Cardiac septum (tissue), 1 donor: ENCODE measurements at places on chromosomes 4 and X. TPM values are rescaled to one million over a fixed set of nuclear protein-coding genes. Genes with fewer than 3 reads are reported as not detected.

- no peak for DNase-seq
These were observed 5.2 kb downstream of the CXCL1 start for GRCh38 chr4:73874386-73874785.

DNA sequence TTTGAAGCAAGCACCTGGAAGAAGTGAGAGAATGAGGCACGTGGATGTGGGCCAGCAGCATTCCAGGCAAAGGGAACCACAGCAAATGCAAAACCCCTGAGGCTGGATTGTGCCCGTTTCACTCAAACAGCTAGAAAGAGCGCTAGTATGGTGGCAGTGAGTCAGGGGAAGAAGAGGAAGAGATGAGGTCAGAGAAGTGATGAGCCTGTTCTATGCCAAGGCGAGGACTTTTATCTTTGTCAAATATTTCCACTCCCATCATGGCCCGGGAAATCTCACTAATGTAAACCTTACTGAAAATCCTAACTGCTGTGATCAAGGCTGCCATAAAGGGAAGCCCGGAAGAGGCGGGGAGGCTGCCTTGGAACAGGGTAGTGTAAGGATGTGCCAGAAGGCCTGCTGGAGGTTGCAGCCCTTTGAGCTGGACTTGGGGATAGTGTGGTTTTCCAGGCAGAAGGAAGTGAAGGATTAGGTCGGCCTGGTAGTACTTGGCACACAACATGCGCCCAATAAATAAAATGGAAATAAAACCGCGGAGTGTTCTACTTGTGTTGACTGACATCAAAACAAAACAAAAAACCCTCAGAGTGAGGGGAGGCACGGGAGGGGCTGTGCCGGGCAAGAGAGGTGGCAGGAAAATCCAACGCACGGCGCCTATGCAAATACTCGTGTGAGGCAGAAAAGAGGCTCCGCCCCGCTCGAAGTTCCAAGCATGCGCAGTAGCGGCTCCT is 1.2 kb upstream of the CDK16 start:
- DNase-seq = no peak

- no peak for DNase-seq
These were observed 348.4 kb downstream of the FBXO8 start for GRCh38 chr4:173934933-173935620.

DNA sequence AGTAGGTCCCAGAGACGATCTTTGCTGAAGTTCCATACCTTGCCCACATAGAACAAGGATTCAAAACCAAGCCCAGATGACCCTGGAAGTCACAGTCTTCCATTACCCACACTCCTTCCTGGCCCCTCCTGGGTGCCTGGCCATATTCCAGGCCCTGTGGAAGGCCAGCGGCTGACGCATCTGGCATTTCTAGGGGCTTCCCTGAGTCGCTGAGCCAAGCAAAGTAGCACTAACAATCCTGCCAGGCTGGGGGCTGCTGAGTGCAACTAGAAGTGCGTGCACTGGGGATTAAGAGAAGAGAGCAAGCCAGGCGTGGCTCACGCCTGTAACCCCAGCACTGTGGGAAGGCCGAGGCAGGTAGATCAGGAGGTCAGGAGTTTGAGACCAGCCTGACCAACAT is 175.2 kb upstream of the CPEB2 start:
- no peak for DNase-seq

DNA sequence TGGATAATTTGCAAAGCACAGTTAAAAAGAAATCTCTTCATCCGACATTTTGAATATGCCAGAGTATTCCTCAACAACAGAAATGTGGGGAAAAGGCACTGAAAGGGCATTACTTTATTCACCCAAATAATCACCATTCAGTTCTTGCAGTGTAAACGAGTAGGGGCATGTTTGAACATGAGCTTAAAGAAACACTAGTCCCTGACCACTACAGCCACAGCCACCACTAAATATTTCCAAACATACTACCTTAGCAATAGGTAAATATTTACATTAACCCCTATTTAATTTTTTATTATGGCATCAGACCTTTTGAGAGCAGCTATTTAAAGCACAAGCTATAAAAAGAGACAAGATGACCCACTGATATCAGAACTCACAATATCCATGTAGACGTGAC is 27.6 kb downstream of the MCF2 start:
- DNase-seq = no peak

- DNase-seq = no peak
These were observed 273.9 kb downstream of the ARAP2 start for GRCh38 chr4:35970366-35970960.

DNA sequence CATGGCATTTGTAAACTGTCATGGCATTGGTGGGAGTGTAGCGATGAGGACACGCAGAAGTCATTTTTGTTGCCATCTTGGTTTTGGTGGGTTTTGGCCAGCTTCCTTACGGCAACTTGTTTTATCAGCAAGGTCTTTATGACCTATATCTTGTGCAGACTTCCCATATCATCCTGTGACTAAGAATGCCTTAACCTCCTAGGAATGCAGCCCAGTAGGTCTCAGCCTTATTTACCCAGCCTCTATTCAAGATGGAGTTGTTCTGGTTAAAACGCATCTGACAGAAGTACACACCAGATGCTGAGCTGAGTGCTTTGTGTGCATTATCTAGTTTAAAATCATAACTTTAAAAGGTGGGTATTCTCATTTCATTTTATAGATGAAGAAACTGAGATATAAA is 268.8 kb upstream of the GALNT7 start:
- no peak for DNase-seq

GRCh38 chr4:64883087-64883807 is 474.0 kb upstream of the TECRL start:
- no peak for DNase-seq

GRCh38 chr4:108867476-108867875 is 104.6 kb upstream of the ETNPPL start:
- no peak for DNase-seq

- DNase-seq = no peak
These were observed 61.9 kb downstream of the COX18 start for GRCh38 chr4:73007526-73008100.

- DNase-seq = no peak
These were observed 44.8 kb downstream of the GRIA2 start for GRCh38 chr4:157265281-157265680.

GRCh38 chr4:987624-988513 is 1.0 kb downstream of the IDUA start:
- DNase-seq = no peak

- DNase-seq = no peak
These were observed 94.9 kb downstream of the EMCN start for GRCh38 chr4:100422894-100423293.

- DNase-seq = no peak
These were observed 50.8 kb downstream of the SMIM14 start for GRCh38 chr4:39587881-39588280.

CLDN34 gene
- not detected for total RNA-seq

LRAT gene
- 0.16 TPM for total RNA-seq

PHKA1 gene
- total RNA-seq = 5.8 TPM

HMX1 gene
- not detected for total RNA-seq

SSX1 gene
- not detected for total RNA-seq

SLC6A14 gene
- total RNA-seq = 0.05 TPM
